T-helper 22 cell (primary cell): ENCODE measurements at places on chromosomes 5 and 9.

- DNase-seq: no peak
Measured at GRCh38 chr5:29017501-29017900, 1979.1 kb upstream of the CDH9 start.

DNA sequence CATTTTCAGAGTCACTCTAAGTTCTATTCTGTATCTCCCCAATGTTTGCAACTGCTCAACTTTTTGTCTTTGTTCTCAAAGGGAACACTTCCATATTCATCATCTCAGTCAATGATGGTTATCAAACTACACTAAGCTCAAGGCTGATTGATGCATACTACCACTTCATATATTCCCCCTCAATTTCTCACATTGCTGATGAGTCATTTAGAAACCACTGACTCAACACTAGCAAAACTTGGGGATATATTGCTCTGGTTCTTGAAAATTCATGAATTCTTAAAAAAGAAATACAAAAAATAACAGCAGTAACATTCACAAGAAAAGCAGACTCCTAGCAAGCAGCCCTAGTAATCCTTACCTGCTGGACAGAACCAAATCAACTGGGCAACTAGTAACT lies 52.2 kb downstream of the ABHD17B start:
- DNase-seq: no peak

GRCh38 chr9:109830545-109830944 lies 50.5 kb downstream of the PALM2AKAP2 start:
- no peak for DNase-seq

- DNase-seq: no peak
Measured at GRCh38 chr5:167816354-167816753, 475.1 kb upstream of the WWC1 start.

DNA sequence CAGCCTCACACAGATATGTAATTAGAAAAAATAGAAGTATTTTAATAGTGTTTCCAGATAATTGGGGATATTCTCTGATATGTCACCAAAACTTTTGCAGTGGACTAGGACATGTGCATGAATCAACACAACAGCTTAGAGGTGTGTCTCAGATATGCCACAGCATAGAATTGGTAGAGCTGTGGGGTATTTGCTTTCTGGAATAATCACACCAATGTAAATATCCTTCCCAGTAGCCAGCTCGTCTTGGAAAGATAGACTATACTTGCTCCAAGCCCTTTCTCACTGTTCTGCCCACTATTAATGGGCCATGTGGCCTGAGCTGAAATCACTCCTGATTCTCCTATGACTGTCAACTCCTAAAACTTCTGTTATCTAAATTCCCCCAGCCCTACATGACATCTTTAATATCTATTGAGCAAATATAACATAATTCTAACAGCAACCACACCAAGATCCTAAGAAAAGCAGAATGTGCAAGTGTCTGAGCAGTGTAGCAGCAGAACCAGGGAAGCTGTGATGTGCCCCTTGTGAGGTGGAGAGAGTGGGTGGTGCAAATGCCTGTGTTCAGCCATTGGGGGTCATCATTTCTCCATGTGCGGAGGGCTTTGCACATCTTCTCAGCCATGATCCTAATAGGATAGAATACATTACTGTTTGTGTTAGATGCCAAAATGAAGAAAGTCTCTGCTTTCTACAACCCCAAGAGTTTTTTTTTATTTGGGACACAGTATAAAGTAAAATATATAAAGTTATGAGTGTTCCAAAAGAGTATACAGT lies 65.0 kb downstream of the MELK start:
- DNase-seq: no peak

- DNase-seq: no peak
Measured at GRCh38 chr9:70318002-70318401, 59.2 kb downstream of the SMC5 start.

GRCh38 chr9:36867672-36868471 lies 166.2 kb downstream of the PAX5 start:
- no peak for DNase-seq

- DNase-seq: no peak
Measured at GRCh38 chr5:66653325-66653724, 57.1 kb downstream of the MAST4 start.

DNA sequence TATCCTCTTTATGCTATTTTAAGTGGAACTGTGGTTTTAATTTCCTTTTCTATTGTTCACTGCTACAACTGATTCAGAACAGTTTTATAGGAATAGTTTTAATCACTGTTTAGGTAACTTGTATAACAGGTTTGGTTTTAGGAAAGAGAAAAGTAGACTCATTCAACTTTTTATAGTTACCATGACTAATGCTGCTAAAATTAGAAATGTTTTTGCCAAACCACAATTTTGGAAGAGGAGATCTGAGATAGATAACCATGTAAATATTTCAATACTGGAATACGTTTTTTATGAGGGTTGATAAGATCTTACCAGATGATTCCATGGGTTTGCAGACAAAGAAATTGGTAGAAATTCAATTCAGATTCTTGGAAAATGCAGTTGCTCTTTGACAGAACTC lies 404.6 kb upstream of the ARRDC3 start:
- no peak for DNase-seq
